NCI-H2081 treated with DMSO at 0.1 percent for 48 hours (cell line): ENCODE measurements at places on chromosomes 1 and 21.

GRCh38 chr1:23567996-23568607, 8.8 kb upstream of the ID3 start:
- DNase-seq = no peak

- DNase-seq = no peak
Measured at GRCh38 chr21:26297851-26298250, 127.3 kb upstream of the APP start.

DNA sequence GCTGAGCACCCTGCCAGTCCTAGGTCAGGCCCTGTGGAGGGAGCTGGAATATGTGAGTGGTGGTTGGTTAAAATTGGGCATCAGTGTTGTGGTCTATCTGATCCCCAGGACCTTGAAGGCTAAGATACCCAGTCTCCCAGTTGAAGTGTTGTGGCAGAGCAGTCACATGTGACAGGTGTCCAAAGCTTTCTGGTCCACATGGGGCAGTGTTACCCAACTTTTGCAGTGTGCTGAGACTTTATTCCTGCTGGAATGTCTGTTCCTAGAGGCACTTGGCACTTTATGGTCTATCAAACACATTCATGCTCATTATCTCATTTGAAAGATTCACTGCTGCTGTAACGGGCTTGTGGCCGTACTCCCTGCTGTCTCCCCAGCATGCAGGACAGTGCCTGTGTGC, 21.0 kb upstream of the LORICRIN start:
- DNase-seq = no peak

GRCh38 chr1:65258106-65258505, 51.2 kb upstream of the DNAJC6 start:
- DNase-seq = no peak

DNA sequence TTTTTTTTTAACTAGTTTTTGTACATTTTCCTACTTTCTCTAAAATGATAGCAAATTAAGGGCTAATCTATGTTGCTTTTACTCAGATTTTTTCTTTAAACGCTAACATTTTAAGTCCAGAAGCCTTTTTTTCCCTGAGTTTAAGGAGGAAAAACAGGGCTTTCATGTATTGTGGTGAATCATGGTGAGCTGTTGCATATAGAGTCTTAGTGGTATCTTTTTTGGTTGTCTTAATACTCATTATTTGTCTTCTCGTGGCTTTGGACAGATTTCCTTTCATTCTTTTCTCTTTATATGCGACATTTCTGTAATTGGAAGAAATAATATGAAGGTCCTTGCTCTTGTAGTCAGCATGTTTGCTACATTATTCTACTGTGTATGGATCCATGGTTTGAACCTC, 1015.6 kb downstream of the PLA2G4A start:
- no peak for DNase-seq

DNA sequence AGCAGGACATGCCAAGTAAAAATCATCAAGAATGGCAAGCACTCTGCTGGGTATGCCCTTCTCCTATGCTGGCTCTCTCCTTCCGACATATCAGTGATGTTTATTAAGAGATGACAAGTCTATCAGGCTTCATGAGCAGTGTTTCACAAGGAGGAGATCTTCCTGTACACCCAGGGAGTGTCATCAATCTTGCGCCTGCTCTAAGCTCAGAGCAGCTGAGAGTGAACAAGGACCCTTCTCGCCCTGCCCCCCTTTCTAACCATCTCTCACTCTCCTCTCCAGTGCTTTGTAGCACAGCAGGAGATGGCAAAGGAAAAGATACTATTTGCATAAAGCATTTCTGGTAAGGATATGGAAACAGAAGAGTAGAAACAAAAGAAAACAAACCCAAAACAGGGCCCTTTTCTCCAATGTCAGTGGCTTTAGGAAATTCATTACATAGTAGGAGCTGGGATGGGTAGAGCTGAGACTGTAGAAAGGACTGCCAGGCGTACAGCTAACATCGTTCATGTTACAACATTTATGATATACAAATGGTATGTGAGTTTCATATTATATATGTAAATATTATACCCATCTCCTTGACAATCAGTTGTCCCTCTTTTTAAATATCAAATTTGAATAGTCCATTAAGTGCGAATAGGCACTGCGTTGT, 201.7 kb downstream of the NUF2 start:
- no peak for DNase-seq

- no peak for DNase-seq
Measured at GRCh38 chr1:94265906-94266305, 28.5 kb upstream of the ARHGAP29 start.

DNA sequence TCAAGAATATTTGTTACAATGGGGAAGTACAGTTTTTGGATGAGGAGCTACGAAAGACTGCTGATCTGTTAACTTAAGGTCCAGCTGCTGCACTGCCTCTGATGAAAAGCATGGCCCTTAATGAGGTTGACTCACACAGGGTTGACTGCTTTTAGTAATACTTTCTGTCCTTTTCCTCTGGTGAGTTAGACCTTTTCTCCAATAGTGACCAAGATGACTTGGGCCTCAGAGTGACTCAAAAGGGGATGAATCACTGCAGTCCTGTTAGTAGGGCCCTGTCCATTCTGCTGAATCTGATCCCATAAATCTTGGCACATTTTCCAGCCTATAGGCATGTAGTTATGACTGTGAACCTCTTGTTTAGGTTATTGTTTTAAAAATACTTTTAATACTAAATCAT, 2.7 kb downstream of the DISP1 start:
- DNase-seq = no peak

GRCh38 chr1:3541936-3542335, 69.4 kb downstream of the MEGF6 start:
- DNase-seq = no peak

GRCh38 chr1:47578721-47579419, 141.0 kb downstream of the FOXD2 start:
- no peak for DNase-seq

- no peak for DNase-seq
Measured at GRCh38 chr1:60487565-60488345, 414.2 kb upstream of the C1orf87 start.

DNA sequence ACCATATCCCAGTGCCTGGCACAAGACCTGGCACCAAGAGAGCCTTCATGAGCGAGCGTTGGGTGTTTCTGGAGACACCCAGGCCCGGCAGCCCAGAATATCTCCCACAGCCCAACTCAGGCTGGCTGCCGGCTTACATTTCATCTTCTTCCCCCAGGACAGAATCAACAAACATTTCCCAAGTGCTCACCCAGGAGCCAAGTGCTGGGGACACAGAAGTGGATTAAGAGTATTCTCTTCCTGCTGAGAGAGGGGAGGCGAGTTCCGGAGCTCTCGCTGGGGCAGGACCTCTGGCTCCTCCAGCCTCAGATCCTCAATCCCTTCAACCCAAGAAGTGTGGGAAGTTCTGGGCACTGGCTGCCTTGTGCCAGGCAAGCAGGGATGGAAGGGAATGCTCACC, 23.6 kb downstream of the IFFO2 start:
- DNase-seq = no peak

- DNase-seq = no peak
Measured at GRCh38 chr1:203480525-203481084, 5.0 kb downstream of the PRELP start.

DNA sequence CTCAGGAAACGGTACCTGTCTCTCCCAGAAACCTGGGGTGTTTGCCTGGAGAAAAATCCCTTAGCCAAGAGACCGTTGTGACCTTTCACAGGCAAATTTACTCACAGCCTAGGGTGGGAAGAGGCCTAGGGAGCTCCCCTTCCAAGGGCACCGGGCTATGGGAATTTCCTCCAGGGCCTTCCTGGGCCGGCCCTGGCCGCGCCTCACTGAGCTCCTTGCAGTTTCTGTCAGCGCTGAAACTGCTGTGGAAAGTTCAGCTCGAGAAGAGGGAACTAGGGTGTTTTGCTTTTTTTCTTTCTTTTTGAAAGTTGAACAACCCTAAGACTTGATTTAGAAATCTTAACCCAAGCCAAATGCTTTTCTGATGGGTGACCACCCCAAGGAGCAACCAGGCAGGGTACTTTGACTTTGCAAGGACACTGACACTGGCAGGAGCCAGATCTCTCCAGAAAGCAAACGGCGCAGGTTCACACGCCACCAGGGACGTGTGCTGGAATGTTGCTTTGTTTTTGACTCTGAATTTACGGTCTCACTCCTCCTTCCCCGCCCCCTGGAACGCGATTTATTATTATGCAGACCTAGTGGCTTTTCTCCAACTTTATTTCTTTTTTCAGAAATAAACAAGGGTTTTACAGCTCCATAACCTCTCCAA, 229.6 kb upstream of the JUN start:
- DNase-seq = no peak

DNA sequence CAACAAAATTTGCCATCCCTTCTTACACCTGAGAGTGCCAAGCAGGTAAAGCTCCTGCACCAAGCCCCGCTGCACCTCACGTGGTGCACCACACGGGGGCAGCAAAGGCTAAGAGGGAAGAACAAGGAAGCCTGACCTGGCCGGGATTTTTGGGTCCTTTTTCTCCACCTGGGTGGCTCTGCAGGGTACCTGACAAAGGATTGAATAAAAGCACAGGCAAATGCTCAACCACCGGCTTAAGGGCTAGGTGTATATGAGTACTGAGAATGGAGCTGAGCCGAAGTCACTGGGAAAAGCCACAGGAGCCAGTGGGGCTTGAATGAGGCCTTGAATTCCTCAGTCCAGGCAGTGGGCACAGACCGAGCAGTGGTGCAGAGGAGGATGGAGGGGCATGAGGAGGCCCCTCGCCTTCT, 36.4 kb downstream of the ZNF697 start:
- no peak for DNase-seq

DNA sequence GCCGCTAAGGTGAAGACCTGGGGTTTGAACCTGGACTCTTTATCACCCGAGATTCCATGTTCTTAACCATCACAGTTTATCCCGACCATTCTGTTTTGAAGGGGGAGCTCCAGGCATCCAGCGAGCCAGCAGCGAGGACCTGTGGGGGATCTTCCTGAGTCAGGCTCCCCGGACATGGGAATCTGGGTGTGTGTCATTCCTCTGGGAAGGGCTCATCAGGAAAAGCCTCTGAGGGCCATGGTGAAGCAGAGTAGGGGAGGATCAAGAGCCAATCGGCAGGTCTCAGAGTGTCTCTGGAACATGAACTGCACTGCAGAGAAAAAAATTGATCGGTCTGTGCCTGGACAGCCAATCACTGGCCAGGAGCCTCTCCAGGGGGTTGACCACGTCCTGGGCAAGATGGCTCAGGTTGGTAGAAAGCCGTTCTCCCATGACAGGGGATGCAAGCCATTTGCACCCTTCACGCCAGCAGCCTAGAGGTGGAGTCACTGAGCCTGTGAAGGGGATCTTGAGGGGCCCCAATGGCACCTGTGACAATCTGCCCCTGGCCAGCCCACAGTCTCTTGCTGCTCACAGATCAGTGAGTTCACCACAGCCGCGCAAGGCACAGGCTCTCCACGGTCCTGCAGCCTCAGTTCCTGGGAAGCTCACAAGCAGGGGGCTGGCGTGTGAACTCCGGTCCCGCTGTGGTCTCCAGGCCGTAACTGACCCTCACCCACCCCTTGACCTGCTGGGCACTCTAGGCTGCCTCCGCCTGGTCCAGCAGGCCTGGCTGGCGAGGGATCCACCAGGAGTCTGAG, 20.4 kb upstream of the ACTRT2 start:
- DNase-seq = no peak
